Pericardium fibroblast (primary cell): ENCODE measurements at places on chromosomes 2 and 18. TPM values are rescaled to one million over a fixed set of nuclear protein-coding genes. Genes with fewer than 3 reads are reported as not detected.

Gene CNGA3
- not detected in 2 replicates for total RNA-seq

Gene CTDP1
- total RNA-seq: 14.9 and 17.0 TPM in 2 replicates

Gene PARD3B
- total RNA-seq: 5.3 and 6.8 TPM in 2 replicates

Gene DRC1
- not detected in 2 replicates for total RNA-seq

Gene MRO
- 0.82 and 2.0 TPM in 2 replicates for total RNA-seq

Gene SLC40A1
- total RNA-seq: 14.1 and 29.8 TPM in 2 replicates

Gene TSPYL6
- total RNA-seq: not detected in 2 replicates

Gene DSG1
- not detected in 2 replicates for total RNA-seq

Gene C2orf72
- 0.09 and 0.70 TPM in 2 replicates for total RNA-seq

Gene ANKRD30BL
- not detected in 2 replicates for total RNA-seq

Gene IL36RN
- not detected in 2 replicates for total RNA-seq

Gene EML4
- 26.9 and 51.1 TPM in 2 replicates for total RNA-seq

Gene VIL1
- total RNA-seq: not detected in 2 replicates

Gene IL36G
- total RNA-seq: not detected in 2 replicates

Gene SERPINB4
- not detected in 2 replicates for total RNA-seq
